Stimulated activated CD4-positive, alpha-beta T cell treated with anti-CD3 and anti-CD28 coated beads, TNF-alpha, amount 100 ng/mL, for 48 hours (primary cell): ENCODE measurements at places on chromosomes 6 and 20.

- DNase-seq: no peak
Observed at GRCh38 chr20:13533946-13534345, 104.8 kb downstream of the TASP1 start.

GRCh38 chr20:25247000-25247517, 826 bp upstream of the PYGB start:
- DNase-seq: no peak

DNA sequence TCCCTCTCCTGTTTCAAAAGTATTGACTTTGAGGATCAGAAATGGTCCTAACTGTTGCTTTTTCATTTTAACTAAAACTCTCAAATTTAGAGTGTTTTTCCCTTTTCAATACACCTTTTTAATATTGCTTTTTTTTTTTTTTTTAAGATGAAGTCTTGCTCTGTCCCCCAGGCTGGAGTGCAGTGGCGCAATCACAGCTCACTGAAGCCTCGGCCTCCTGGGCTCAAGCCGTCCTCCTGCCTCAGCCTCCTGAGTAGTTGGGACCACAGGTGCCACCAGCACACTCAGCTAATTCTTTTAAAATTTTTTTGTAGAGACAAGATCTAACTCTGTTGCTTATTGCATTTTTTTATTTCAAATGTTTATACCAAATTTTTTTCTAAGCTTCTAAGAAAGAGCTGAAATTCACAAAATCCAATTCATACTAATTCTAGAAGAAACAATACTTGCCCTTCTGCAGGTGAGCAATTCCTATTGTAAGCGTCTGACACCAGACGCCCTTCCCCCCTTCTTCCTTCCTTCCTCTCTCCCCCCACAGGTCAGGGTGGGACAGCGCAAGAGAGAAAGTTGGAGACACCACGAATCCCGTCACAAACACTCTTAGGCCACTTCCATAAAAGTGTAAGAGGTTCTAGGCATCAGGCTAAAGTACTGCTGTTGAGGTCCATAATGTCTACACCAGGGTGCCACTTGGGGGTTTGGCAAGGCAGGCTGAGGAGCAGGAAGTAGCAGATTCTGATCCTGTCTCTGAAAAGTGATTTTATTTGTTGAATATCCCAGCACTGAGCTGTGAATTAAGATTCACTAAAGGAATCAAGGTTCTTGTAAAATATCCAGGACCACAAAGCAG, 12.8 kb downstream of the DLL1 start:
- no peak for DNase-seq

GRCh38 chr6:33206027-33206863, 1.8 kb downstream of the HSD17B8 start:
- no peak for DNase-seq

- no peak for DNase-seq
Observed at GRCh38 chr6:68741501-68742386, 106.7 kb downstream of the ADGRB3 start.

- DNase-seq: no peak
Observed at GRCh38 chr6:116883005-116883404, 6.0 kb downstream of the RFX6 start.

- peak; percentile 10 for DNase-seq
Observed at GRCh38 chr6:156883497-156884252, 106.5 kb downstream of the ARID1B start.

GRCh38 chr20:37518606-37519507, 2.2 kb upstream of the NNAT start:
- no peak for DNase-seq

DNA sequence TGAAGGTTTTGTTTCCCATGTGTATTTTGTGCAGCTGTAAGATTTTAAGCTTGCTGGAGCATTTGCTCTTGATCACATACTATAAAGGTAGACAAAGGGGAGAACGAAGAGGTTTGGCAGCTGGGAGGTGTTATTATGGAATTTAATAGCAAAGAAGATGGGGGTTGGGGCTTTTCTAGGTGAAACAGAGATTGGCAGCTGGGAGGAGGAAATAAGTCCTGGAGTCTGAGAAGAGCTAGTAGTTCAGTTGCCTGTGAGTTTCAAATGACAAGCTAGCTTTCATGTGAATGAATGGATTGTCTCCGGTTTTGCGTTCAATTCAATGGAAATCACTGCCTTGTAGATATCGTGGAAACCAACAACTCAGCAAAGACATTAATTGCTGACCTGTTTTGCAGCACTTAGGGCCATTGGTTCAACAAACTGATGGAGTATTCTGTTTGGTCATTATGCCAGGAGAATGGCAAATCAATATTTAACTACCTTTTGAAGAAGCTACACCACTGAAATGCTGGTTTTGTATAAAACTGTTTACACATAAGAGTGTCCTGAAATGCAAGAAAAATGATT, 38.1 kb upstream of the FLRT3 start:
- no peak for DNase-seq

DNA sequence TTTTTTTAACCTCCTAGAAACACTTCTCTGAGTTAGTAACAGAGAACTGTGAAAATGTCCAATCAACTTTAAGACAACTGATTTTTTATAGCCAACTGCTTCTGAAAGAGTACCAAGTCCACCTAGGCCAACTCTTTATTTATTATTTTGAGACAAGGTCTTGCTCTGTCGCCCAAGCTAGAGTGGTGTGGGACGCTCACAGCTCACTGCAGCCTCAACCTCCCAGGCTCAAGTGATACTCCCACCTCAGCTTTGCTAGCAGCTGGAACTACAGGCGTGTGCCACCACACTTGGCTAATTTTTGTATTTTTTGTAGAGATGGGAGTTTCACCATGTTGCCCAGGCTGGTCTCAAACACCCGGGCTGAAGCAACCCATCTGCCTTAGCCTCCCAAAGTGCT, 331.6 kb downstream of the RNGTT start:
- no peak for DNase-seq

GRCh38 chr20:33859157-33859695, 48.1 kb downstream of the CHMP4B start:
- no peak for DNase-seq

DNA sequence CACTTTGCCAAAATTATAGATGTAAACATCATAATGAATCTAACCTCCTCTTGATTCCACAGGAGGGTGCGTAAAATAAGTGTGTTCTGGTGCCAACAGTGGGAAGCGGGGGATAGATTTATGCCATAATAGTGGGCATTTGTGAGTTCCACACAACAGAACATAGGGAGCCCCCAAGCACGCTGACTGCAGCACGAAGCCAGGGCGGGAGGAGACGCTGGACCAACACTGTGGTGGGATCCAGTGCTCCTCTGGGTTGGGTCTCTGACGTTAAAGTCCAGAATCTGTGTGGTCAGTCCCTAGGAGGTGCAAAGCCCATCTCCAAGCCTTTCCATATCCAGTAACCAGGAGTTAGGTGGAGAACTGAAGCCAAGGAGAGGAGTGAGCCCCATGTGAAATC, 1.8 kb upstream of the TTLL2 start:
- DNase-seq: no peak

DNA sequence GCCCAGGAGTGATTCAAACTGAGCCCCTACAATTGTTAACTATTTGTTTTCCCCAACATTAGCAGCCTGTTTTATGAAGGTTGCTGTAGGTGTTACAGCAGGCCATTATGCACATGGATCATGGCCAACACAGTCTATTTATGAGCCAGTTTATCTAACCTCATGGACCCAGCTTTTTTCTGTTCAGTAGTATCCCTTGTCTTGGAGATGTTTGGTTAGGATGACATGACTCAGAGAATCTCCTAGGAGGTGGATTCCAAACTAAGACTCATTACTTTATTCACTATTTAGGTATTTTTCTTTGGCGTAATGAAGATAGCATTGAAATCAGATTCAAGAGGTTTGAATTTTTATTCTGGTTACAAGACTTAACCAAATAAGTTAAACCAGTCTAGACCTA, 62.8 kb upstream of the TFB1M start:
- DNase-seq: no peak

GRCh38 chr6:16639684-16640480, 121.4 kb downstream of the ATXN1 start:
- DNase-seq: no peak

- DNase-seq: peak; percentile 11
Observed at GRCh38 chr6:129936329-129937165, 75.4 kb upstream of the TMEM244 start.
